ENCODE measurements at places on chromosomes 2 and 18. TPM values are rescaled to one million over a fixed set of nuclear protein-coding genes. Genes with fewer than 3 reads are reported as not detected.

DNA sequence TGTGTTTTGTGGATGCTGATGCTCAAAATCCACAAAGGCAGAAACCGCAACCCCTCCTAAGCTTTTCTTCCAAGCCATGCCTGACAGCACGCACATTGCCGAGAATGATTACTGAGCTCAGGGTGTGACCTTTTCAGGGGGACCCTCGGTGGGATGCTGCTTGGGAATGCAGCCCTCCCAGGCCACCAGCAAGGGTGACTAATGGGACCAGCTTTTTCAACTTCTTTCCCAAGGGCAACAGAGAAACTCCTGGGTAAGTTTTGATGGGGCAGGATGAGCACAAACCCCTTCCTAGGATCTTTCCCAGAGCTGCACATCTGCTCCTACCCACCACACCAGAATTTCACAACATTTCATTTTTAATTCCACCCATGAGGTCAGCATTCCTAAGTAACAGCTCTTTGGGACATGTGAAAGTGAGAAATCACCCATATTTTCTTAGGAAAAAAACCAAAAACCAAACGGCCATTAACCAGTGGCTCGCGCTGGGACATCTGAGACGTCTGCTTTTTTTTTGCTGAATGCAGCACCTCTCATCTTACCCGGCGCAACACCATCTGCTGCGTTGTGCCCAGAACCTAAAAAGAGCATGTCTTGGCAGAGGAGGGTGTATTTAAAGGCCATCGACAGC lies 119.0 kb downstream of the ARL4C start:
- no peak for DNase-seq

GRCh38 chr2:233990261-233990798 lies 60.2 kb upstream of the SPP2 start:
- DNase-seq: no peak

The GCG gene
- not detected for total RNA-seq

- no peak for DNase-seq
Observed at GRCh38 chr2:102726128-102727087, 35.4 kb upstream of the TMEM182 start.

The FBXO41 gene
- 3.5 TPM for total RNA-seq

- DNase-seq: no peak
Observed at GRCh38 chr2:12155303-12156051, 409.0 kb downstream of the LPIN1 start.

The TMEM150A gene
- 25.7 TPM for total RNA-seq

The VWC2L gene
- not detected for total RNA-seq

DNA sequence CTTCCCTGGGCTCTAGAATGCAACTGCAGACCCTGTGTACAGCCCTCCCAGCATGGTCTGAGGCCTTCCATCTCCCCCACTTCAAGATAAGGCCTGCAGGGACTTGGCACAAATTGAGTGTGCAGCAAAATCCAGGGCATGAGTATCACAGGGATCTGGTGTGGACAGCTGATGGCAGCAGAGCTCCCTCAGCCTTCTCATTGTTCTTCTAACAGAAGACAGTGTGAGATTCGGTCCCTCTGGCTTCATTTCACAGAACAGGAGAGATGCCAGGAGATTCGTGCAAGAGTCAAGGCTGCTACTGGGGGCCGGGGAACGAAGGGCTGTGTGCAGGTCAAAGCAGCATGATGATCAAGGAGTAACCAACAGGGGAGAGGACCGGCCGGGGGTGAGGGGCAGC lies 85.8 kb downstream of the UXS1 start:
- no peak for DNase-seq
